ENCODE measurements at places on chromosomes 2 and 18.

DNA sequence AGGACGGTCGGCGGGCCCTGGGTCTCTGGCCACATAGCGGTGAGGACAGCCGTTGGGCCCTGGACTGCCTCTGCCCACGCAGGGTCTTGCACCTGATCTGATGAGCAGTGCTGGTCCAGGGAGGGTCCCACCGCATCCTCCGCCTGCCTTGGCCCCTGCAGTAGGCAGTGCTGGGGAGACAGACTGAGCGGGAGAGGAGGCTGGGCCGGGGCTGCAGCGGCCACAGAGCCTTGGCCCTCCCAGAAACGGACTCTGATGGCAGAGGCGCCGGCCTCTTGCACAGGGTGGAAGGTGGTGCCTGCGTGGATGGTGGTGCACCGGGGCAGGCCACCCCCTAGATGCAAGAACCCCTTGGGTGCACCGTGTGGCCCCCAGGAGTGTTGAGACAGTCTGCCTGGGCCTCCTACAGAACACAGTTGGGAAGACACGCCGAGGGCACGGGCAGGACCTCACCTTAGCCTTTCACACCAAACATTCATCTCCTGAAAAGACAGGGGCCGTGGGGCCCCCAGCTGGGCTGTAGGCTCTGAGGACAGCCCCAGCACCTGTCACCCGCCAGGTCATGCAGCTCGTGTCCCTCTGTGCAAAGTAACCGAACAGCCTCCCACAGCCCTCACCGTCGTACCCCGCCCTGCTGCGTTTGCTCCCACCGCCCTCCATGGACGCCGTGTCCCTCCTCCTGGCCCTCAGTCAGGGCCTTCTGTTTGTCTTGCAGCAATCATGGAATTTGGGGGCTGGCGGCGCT, 36.8 kb downstream of the NFATC1 start:
- no peak for DNase-seq

DNA sequence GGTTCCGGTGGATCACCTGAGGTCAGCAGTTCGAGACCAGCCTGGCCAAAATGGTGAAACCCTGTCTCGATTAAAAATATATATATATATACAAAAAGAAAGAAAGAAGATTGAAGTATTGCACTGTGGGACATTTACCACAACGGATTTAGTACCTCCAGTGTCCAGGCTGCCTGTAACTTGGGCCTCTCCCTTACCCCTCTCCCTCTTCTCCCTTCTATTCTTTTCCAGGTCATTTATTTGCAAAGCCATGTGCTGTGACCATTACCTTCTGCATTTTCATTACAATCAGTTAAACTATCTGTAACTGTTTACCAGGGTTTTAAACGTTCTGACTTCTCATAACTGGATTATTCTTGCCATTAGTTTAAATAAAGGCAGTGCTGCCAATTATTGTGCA, 400.9 kb upstream of the ZNF804A start:
- no peak for DNase-seq

GRCh38 chr2:105775809-105776559, 31.3 kb downstream of the NCK2 start:
- peak; percentile 80 for DNase-seq

DNA sequence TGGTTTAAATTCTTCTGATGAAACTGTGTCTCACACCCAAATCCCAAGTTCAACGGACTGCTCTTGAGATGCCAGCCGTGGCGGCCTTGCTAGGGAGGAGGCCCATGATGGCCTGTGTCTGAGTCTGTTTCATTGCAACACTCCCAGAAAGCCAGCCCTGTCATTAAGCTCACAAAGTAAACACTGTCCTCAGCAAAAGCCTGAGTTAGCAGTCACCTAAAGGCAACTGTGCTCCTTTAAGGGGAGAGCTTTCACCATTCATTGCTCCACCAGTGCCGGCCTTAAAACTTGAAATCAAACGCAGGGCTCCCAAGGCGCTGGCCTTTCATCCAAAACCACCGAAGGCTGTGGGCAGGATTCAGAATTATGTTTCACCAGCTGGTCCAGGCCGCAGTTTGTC, 42.5 kb upstream of the PPP1CB start:
- DNase-seq = no peak

GRCh38 chr2:180715044-180715443, 265.4 kb upstream of the UBE2E3 start:
- DNase-seq = no peak
